ENCODE measurements at places on chromosomes 4 and X.
A peak's percentile ranks its signal among the peaks of the same experiment; 100 is the strongest.

- peak; percentile 91 for DNase-seq
Measured at GRCh38 chr4:40309250-40309774, 25.8 kb upstream of the CHRNA9 start.

GRCh38 chr4:123216946-123217345 lies 179.6 kb upstream of the SPRY1 start:
- no peak for DNase-seq

GRCh38 chr4:5917672-5918071 lies 24.8 kb upstream of the CRMP1 start:
- no peak for DNase-seq

DNA sequence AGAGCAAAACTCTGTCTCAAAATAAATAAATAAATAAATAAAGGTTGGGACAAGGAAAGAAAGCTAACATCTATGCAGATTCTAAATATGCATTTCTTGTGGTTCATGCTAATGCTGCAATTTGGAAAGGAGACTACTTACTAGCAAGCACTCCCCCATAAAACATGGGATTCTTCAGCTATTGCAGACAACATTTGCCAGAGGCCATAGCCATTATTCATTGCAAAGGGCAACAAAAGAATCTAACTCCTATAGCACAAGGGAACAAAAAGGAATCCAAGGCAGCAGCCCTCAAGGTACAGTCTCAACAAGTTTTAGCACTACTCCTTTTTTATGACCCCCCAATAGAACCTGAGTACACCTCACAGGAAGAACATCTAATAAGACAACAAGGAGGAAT lies 8.0 kb upstream of the HERC5 start:
- DNase-seq = no peak

DNA sequence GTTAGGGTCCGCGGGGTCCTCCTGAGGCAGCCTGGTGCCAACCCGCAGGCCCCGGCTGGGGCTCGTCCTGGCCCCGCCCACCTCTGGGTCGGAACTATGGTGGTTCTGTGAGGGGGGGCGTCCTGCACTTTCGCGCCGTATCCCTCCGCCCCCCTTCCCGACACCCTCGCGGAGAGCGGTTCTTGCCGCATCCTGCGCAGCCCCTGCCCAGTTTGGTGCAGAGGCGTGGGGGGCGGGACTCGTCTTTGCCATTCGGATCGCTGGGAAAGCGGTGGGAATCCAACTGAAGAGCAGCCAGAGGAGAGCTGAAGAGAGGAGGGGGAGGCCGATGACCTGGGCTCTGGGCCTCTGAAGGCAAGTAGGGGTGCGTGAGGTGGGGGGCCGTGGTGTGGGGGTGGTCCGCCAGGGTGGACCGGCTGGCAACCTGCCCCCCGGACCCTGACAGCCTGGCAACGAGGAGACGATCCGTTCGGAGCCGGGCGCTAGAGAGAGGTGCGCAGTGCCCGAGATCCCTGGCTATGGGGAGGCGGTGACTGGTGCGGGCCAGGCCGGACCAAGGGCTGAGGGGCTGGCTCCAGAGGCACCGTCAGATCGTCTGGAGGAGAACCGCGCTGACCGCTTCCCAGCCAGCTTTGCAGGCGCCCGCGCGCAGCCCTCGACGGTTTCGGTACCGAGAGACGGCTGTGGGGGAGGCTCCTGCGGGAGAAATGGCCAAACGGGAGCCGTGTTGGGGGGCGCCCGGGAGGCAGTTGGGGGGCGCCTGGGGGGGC lies at the start of gene GPRASP1:
Gene GPRASP1 (plus strand): TSS at position 242 of the 770 bp plus-strand sequence. CDS start 2,431 bp downstream, outside the sequence.
- DNase-seq = peak; percentile 74

GRCh38 chrX:18578546-18578945 lies 93.4 kb downstream of the RS1 start:
- no peak for DNase-seq

DNA sequence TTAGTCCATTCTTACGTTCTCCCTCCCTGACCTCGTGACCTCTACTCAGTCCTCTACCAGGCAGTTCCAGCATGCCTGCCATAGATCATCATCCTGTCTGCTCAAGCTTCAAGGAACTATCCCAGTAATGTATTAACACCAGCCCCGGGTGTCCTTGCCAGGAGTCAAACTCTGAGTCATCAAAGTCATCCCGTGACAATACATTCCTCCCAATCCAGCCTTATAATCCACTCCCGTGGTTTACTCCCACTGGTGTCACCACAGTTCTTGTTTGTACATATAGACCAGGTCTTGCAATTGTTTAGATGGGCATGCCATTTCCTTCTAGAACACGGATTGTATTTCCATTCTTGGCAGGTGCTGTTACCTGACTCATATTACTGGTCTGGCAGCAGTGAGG lies 68.7 kb upstream of the TAB3 start:
- no peak for DNase-seq

DNA sequence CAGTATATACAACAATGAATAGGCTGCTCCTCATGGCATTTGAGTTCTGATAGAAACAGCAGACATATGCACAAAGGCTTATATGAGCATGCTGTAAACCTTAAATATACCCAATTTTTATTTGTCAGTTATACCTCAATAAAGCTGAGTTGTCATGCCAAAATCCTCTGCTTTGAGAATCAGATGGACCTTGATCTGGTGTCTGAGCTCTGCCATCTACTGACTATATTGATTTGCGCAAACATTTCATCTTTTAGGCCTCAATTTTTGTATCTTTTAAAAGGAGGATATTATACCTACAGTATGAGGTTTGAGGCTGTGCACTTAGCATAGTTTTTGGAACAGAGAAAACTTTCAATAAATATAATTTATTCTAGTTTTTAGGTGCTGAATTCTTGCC lies 85.2 kb downstream of the PRRG1 start:
- no peak for DNase-seq
